ENCODE measurements at places on chromosomes 12 and 14.

GRCh38 chr14:63547798-63548335, 4.7 kb upstream of the PPP2R5E start:
- DNase-seq = no peak

DNA sequence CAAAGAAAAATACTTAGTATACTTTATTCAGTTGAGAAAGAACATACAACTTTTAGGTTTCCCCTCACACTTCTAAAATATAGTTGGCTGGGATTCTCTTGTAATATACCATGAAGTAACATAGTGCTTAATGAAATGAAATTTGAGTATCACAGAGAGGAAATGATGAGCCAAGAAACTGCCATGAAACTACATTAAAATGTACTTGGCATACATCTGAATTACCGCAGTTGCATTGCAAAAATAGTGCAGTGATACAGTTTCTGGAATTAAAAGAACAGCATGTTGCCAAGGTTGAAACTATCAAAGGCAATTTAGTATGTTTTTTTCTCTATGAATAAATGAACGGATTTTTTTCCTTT, 389.2 kb downstream of the TMEM117 start:
- DNase-seq = no peak

DNA sequence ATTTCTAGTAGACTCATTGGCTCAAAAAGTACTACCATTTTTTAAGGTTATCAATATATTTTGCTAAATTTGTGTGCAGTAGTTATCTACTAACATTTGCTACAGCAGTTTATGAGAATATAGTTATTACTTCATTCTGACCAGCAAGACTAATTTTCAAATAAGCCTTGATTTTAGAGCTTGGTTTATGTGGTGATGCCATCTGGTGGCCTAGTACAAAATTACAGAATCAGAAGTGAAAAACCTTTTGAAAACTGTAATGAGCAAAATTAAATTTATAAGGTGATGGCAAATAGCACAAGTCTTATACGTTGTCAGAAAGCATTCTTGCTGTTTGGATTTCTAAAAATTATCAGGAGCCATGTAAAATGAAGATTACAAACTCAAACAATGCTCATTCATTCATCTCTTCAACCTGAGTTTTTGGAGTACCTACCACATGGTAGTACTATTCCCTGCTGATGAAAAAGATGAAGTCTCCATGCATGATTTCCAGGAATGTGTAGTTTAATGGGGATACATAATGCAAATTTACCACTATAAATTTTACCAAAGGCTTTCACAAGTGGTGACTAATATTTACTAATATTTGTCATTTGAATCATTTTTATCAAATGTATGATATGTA, 51.0 kb downstream of the MAGOHB start:
- no peak for DNase-seq

- DNase-seq = no peak
These were observed 14.1 kb downstream of the VRK1 start for GRCh38 chr14:96811265-96811664.

- no peak for DNase-seq
These were observed 37.7 kb upstream of the FOXJ2 start for GRCh38 chr12:7994731-7995205.

DNA sequence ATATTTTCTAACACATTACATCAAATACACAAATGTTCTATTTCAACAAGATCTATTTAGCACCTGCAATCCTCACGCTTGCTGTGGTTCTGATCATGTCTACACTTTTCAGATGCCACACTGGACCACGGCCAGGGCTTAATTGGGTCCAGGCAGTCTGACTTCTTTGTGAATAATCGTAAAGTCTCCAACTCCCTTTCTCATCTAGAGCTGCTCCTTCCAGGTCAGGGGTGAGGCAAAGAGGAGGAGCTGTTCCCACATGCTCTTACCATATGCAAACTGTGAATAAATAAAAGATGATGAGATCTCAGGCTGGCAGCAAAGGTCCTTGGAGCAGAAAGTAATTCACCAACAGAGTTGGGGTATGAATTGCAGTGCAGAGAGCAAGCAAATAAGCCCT, 316.6 kb downstream of the GLT1D1 start:
- DNase-seq = no peak

- peak; percentile 58 for DNase-seq
These were observed 100.8 kb downstream of the SAMD4A start for GRCh38 chr14:54667764-54668163.

- peak; percentile 23 for DNase-seq
These were observed 164.7 kb upstream of the TBX3 start for GRCh38 chr12:114848666-114849065.

DNA sequence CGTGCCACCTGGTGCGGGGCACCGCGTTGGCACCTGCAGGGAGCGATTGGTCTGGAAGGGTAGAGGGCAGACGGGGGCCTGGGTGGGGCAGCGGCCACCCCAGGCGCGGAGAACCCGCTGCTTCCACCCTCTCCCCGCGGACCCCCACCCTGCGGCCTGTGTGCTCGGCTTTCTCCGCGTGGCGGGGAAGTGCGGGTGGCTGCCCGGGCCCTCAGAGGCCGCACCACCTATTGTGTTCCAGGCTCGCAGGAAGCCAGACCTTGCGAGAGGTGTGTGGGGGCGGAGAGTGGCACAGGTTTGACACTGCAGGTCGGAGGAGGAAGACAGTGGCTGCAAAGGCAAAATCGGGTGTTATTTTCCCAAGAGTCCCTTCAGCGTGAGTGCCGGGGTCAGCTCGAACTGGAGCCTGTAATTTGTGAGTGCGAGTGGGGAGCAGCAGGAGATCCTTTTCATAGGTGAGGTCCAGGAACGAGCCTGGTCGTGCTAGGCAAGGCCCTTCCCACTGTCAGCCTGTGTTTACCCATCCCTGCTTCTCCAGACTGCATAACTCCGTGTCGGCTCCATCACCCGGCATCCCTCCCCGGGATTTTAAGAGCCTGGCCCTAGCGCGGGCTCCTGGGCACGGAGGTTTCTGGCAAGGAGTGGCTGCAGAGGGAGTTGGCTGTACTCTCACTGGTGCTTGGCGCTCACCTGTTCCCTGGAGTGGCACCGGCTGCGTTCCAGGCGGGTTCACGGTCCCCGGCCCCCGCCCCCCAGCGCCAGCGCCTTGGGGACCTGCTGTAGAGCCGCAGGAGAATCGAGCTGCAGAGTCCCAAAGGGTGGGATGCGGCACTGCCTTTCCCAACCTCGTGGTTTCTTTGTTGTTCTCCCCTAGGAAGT, 935 bp downstream of the TBC1D30 start:
- DNase-seq = no peak
